ENCODE measurements at places on chromosomes 12 and 14. TPM values are rescaled to one million over a fixed set of nuclear protein-coding genes. Genes with fewer than 3 reads are reported as not detected.

CLEC4A gene
- not detected for total RNA-seq

PZP gene
- total RNA-seq, result not detected

PTPRR gene
- total RNA-seq, result 0.21 TPM

KTN1 gene
- total RNA-seq, result 63.1 TPM

BEST3 gene
- not detected for total RNA-seq

All from airway epithelial cell (primary cell).